ENCODE measurements at places on chromosomes 2 and 18.

- no peak for DNase-seq
Measured at GRCh38 chr2:62586981-62587380, 81.0 kb upstream of the TMEM17 start.

DNA sequence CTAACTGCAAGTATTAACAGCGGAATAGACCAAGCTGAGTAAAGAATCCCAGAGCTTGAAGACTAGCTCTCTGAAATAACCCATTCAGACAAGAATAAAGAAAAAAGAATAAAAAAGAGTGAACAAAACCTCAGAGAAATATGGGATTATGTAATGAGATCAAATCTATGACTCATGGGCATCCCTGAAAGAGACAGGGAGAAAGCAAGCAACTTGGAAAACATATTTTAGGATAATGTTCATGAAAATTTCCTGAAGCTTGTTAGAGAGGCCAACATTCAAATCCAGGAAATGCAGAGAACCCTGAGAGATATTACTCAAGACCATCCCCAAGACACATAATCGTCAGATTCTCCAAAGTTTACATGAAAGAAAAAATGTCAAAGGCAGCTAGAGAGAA, 17.3 kb downstream of the PFN4 start:
- no peak for DNase-seq

- DNase-seq: no peak
Measured at GRCh38 chr2:224986477-224986876, 55.8 kb downstream of the DOCK10 start.

GRCh38 chr2:234514873-234515638, 18.2 kb upstream of the ARL4C start:
- no peak for DNase-seq

- DNase-seq: no peak
Measured at GRCh38 chr2:45439788-45440773, 171.0 kb downstream of the SRBD1 start.

GRCh38 chr18:49901862-49902340, 88.6 kb upstream of the ACAA2 start:
- no peak for DNase-seq

- DNase-seq: no peak
Measured at GRCh38 chr2:54945391-54946219, 104.6 kb downstream of the RTN4 start.

DNA sequence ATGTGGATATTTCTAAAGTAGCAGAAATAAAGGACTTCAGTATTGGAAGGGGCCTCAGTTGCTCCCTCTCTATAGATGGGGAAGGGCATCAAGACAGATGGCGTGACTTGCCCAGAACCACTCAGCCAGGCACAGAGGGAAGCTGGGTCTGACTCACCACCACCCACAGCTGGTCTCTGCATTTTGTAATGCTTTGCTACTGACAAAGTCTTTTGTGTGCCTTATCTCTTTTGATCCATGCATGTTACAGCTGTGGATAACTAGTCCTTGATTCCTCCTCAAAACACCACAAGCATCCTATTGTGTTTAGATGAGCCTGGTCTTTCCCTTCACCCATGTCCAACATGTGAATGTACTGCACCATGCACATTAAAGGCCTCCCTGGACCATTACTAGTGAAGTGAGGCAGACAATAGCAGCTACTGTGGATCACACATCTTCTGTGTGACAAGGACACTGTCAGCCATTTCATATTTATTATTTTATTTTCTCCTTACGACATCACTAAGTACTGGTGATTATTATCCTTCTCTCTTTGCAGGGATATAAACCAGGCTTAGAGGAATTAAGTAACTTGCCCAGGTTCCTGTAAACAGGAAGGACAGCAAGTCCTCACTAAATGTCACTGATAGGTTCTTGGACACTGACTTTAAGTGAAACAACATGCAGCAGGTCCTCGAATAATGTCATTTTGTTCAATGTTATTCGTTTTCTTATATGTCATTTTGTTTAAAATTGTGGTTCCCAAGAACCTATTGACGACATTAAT, 29.6 kb upstream of the IL37 start:
- peak; percentile 96 for DNase-seq

DNA sequence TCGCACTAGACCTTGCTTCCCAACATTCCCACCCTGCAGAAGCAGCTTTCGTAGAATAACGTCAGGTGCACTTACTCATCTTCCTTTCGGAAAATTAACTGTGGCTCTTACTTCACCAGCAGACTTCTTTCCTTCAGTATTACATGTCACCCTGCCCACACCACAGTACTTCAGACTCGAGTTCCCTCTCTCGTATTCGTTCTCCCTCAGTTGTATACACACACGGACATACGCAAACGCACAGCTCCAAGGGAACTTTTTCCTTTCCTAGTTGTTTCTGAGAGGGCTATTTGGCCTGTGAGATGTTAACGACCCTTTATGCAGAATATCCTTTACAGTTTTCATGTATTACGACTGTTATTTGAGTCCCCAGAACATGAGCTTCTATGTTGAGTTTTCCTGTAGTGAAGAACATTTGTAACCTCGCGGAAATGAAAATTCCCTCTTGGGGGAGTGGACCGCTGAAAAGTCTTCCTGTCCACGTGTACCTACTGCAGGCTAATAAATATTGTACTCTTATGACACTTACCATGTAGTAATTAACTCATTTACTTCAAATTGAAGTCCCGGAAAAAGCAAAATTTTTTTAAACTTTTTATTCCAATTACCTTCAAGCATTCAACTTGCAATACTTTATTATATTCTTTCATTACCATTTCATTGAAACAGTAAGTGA, 908 bp downstream of the ERLEC1 start:
- DNase-seq: peak; percentile 64

- DNase-seq: no peak
Measured at GRCh38 chr2:210440206-210440605, 36.4 kb downstream of the LANCL1 start.

- no peak for DNase-seq
Measured at GRCh38 chr2:2573658-2574293, 242.7 kb upstream of the MYT1L start.

Data from inflammatory macrophage treated with lipopolysaccharide for 1 hour (primary cell).